ENCODE measurements at places on chromosomes 16 and 17.

- DNase-seq, result peak; percentile 58
Measured at GRCh38 chr16:50459496-50460080, 88.6 kb upstream of the NKD1 start.

DNA sequence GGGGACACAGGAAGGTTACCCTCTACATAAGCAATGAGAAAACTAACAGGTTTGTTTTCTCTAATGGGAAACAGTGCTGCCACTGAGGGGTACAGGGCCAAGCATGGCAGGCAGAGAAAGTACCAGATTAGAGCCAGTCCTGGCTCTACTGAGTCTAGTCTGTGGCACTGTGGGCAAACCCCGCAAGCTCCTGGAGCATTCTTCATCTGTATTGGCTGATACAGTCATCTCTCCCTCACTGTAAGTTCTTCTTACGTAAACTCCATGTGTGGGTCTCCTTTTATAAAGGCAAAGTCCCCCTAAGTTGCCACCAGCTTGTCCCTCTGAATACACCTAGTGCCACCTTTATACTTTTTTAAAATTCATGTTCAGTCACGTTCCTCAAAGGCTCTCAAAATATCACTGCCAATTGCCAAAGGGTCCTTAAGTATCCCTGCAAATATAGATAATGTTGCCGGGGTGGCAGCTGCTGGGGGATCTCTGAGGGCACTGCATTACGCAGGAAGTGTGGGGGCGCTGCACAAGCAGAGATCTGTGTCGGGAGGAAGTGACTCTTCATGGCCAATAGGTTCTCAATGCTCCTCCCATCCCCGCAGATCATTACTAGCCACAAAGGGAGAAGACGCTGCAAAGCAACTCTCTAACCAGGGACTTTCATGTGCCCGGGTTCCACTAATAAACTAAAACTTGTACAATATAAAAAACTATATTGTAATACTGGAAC is 18.8 kb downstream of the XPO6 start:
- DNase-seq, result no peak

- no peak for DNase-seq
Measured at GRCh38 chr17:33560165-33560564, 267.1 kb upstream of the ASIC2 start.

DNA sequence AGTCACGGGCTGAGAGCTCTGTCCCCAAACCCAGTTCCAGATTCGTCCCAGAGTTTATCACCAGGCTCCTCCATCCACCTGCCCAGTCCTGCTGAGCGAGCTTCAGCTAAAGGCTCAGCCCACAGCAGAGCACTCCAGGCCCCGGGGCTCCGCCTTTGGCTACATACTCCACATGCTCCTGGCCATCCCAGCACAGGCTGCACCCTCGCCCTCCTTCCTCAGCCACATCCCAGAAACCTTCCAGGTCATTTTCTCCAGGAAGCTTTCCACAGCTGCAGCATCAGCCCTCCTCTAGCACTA is 4.7 kb upstream of the CD2BP2 start:
- DNase-seq, result no peak

- DNase-seq, result no peak
Measured at GRCh38 chr16:60073376-60073775, 1339.3 kb upstream of the GOT2 start.

- no peak for DNase-seq
Measured at GRCh38 chr17:45702666-45703266, 81.4 kb upstream of the CRHR1 start.

DNA sequence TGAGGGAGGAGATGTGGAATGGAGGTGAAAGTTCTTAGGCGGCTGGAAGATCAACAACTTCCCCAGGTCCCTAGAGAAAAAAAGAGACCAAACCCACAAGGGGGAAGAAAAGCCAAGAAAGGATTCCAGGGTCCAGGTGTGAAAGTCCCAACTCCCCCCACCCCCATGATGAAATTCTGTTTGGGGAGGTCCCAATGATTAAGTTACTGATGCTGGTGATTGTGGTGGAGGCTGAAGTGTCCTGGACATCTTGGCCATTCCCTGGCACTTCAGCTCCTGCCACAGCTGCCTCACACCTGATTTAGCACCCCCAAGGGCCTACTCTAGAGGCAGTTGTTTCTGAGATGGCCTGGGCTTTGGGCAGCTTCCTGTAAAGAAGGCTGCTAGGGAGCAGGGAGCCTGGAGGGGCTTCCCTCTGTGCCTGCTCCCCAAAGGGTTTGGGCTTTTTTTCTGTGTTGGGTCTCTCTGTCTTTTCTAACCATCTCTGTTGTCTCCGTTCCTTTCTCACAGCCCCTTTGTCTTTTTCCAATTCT is 13.1 kb downstream of the HOXB4 start:
- no peak for DNase-seq

DNA sequence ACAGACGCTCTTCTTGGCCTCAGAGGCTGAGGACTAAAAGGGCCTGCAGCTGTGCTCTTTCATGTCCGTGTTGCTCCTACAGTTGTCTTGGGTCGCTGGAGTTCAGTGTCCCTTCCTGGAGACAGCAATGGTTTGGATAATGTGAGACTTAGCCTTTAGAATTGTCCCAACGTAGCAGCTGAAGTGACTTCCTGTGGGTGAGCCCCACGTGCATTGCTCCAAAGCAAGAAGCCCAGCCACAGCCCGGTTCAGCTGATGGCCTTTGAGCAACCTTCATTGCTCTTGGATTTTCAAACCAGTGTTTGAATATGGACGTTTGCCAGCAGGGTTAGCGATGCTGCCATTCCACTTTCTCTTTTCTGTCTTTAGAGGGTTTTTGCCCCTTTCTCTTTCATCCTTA is 19.7 kb downstream of the TMEM11 start:
- no peak for DNase-seq

- no peak for DNase-seq
Measured at GRCh38 chr16:9854675-9855074, 327.6 kb downstream of the GRIN2A start.

GRCh38 chr17:2484876-2485275 is 26.8 kb downstream of the METTL16 start:
- DNase-seq, result peak; percentile 25

- no peak for DNase-seq
Measured at GRCh38 chr16:27698746-27699145, 148.8 kb downstream of the KATNIP start.

DNA sequence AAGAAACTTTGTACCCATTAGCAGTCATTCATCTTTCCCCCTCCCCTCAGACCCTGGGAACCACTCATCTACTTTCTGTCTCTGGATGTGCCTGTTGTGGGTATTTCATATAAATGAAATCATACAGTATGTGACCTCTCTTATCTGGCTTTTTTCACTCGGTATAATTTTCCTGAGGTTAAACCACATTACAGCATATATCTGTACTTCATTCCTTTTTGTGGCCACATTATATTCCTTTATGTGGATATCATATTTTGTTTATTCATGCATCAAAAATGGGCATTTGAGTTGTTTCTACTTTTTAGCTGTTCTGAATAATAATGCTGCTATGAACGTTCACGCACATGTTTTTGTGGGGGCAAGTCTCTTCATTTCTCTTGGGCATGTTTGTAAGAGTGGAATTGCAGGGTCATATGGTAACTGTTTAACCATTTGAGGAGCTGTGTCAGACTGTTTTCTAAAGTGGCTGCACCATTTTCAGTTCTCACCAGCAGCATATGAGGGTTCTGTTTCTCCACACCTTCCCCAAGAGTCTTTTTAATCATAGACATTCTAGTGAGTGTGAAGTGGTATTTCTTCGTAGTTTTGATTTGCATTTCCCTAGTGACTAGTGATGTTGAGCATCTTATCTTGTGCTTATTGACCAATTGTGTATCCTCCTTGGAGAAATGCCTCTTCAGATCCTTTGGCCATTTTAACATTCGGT is 3.8 kb downstream of the SNX29 start:
- no peak for DNase-seq

GRCh38 chr16:27588057-27588456 is 38.1 kb downstream of the KATNIP start:
- no peak for DNase-seq

DNA sequence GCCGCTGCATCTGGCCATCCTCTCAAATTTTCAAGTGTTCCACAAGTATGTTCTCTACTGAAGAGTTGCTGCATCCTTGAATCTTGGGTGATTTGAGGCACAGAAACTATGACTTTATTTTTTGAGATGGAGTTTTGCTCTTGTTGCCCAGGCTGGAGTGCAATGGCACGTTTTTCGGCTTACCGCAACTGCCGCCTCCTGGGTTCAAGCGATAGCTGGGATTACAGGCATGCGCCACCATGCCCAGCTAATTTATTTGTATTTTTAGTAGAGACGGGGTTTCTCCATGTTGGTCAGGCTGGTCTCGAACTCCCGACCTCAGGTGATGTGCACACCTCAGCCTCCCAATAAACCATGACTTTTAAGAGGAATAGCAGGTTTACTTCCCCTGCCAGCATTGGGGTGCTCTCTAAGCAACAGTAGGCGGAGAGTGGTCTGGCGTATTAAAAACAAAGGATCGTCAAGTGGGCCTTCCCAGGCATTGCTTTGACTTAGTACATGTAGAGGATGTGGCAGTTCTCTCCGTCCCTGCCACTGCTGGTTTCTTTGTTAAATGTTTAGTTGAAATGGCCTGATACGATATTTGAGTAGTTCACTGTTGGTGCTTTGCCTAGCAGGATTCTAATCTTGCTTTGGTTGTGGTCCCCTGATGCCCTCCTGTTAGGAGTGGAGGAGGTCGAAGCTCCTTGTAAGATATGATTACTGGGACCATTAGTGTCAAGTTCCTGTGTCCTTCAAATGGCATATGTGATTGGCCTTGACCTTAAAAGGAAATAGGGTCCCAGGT is 9.5 kb downstream of the PYCARD start:
- no peak for DNase-seq

DNA sequence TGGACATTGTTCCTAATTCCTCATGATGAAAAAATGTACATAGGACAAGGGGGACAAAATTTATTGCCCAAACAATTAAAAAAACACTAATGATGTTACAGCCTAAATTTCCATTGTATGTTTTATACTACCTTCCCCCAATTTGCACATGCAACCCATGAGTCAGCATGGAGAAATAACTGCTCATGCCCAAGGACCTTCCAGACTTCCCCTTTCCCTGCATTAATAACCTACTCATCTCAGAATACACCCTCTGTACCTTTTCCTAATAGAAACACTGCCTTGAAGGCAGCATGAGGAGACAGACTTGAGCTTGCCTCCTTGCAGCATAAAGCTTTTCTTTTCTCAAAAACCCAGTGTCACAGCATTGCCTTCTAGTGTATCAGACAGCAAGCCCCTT is 2402.8 kb downstream of the TP53TG3F start:
- no peak for DNase-seq

DNA sequence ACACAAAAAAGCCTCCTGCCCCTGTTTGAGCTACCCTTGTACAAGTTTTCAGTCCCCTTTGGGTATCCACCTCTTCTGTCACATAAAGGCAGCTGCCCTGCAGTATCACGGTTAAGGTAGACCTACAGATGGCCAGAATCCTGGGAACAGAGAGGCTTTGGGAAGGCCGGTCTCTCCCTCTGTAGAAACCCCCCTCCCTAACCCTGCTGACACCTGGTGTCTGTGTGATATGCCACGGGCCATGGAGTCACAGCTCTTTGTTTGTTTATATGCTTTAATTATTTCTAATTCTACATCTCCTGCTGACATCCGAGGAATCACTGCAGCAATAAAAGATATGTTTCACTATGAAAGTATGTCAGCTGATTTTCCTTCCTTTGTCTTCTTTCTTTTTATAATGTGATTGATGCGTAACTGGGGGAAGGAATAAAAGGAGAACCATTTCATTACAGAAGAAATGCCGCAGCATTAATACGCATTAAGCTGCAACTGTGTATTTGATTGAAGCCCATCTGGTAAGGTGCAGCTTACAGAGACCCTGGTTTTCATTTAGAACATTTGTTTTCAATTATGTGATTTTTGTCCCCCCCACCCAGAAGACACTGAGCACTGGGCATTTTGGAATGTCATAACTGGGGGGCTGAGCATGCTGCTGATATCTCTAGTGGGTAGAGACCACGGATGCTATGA is 142.1 kb downstream of the SLC39A11 start:
- DNase-seq, result no peak
